ENCODE measurements at places on chromosomes 6 and 20.

DNA sequence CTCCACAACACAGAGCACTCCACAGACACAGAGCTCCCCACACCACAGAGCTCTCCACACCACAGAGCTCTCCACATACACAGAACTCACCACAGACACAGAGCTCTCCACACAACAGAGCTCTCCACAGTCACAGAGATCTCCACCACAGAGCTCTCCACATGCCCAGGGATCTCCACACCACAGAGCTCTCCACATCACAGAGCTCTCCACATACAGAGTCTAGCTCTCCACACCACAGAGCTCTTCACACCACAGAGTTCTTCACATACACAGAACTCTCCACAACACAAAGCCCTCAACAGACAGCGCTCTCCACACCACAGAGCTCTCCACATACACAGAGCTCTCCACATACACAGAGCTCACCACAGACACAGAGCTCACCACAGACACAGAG is 55.3 kb downstream of the ERMARD start:
- no peak for DNase-seq

DNA sequence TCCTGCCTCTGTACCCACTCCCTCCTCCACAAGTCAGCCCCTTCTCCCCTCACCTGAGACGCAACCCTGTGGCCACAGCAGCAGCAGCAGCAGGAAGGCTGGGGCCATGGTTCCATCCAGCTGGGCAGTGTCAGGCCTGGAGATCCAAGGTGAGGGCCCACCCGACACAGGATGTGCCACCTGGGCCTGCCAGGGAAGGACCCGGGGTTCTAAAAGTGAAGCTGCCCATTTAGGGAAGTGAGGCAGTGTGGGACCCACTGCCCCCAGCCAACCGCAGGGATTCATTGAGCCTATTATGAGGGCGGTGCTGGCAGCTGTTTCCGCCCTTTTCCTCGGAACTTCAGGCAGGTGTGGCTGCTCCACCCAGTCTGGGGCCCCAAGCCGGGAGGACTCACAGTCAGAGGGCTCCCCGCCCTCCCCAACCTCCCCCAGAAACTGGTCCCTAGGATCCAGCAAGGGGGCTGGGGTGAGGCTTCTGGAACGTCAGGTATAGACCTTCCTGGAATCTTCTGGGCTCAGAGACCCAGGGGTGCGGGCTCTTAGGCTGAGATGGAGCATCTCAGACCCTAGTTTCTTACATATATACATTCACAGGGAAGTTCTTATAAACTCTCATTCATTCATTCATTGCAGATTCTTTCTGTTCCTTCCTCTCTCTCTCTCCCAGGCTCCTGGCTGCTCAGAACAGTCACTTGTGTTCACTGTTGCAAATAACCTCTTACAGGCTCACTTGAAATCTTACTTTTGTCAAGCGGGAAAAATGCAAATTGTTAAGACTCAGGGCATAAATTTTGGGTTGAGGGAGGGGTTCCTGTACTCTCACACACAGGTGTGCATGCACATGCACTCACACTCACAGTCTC is at the start of gene TREML2:
Gene TREML2, minus strand, starts transcription at position 249 of the 863 bp plus-strand sequence. Its CDS starts 141 bp downstream, at position 108.
- DNase-seq, result no peak

- no peak for DNase-seq
Observed at GRCh38 chr6:14286634-14287428, 169.3 kb downstream of the CD83 start.

GRCh38 chr6:90230548-90231215 is 66.0 kb downstream of the BACH2 start:
- DNase-seq, result no peak

- DNase-seq, result no peak
Observed at GRCh38 chr6:137913996-137914529, 47.0 kb downstream of the TNFAIP3 start.

- DNase-seq, result no peak
Observed at GRCh38 chr6:63236398-63236817, 25.1 kb downstream of the FKBP1C start.

GRCh38 chr6:24394061-24394779 is 8.5 kb upstream of the MRS2 start:
- DNase-seq, result no peak

DNA sequence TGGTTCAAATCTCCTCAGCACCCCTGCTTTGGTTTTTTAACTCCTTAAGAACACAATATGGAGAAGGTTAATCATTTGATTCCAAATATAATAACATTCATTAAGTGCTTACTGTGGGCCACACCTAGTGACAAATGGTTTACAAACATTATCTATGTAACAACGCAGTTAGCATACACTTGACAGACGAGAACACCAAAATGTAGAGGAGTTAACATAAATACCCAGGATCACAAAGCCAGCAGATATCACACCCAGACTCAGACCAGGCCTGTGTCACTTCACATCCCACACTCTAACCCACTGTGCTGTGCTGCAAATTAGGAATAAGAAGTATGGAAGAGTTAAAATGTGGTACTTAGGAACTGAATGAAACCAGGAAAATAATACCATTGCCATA is 82.9 kb downstream of the AGPAT4 start:
- no peak for DNase-seq

GRCh38 chr6:135901774-135902524 is 50.4 kb downstream of the PDE7B start:
- peak; percentile 19 for DNase-seq

- no peak for DNase-seq
Observed at GRCh38 chr6:156781861-156782631, 4.9 kb downstream of the ARID1B start.

DNA sequence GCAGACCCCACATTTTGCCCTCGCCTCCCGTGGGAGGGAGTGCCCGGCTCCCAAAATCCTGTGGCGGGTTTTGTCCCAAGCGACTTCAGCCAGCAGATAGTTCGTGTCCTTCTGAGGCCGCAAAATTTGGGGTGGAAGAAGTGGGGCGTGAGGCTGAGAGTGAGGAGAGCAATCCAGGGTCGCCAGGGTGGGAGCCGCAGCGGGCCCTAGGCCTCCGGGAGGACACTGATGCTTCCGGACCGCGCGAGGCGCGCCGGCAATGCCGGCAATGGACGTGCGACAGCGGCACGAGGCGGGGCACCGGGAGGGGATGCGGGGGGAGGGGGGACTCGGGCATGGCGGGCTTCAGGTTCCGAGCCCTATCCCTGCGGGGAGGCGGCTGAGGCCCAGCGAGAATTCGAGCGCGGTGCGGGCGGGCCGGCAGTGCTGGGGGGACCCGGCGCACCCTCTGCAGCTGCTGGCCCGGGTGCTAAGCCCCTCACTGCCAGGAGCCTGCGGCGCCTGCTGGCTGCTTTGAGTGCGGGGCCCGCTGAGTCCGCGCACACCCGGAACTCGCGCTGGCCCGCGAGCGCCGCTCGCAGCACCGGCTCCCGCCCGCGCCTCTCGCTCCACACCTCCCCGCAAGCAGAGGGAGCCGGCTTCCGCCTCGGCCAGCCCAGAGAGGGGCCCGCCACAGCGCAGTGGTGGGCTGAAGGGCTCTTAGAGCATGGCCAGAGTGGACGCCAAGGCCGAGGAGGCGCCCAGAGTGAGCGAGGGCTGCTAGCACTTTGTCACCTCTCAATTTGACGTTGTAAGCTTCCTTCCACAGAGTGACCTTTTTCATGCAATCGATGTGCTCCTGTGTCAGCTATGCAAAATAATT is 143.8 kb downstream of the LPA start:
- peak; percentile 63 for DNase-seq

- no peak for DNase-seq
Observed at GRCh38 chr20:17498641-17499040, 32.5 kb downstream of the BFSP1 start.

DNA sequence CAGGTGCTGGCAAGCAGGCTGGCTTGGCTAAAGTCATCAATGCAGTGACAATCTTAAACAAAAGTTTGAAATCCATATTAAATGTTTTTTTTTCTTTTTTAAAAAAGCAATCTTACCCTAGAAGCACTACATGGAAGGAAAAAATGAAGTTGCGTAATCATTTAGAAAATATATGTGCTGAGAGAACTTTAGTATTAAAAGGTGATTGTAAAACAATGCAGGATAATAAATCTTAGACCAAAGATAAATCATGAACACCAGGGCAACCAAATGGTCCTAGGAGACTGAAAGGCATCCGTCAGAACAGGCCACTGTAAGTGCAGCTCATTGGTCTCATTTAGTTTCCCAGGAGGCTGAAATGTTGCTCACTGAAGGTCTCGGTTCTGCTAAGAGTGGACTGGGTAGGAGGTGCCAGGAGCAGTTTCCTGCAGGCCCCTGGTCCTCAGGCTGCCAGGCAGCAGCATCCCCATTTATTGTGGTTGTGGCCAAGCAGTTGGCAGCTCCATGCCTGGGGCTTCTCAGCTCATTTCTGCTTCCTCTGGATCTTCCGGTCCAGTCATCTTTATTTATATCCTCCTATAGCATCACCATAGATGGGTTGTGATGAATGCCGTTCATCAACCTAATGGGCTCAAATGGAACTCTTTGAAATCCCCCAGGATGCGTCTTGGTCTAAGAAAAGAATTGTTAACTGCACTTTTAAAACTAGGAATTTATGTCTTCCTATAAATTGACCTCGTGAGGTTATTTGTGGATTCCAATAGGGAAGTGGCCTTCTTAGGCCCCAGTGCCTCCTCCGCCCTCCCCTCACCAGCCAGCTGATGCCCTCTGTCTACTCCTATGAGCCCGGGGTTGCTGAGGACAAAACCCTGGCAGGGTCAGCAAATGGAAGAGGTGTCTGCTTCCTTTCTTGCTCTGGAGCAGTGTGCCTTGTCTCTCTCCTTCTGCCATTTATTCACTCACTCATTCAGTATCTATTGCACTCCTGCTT is 269.0 kb downstream of the UST start:
- no peak for DNase-seq

DNA sequence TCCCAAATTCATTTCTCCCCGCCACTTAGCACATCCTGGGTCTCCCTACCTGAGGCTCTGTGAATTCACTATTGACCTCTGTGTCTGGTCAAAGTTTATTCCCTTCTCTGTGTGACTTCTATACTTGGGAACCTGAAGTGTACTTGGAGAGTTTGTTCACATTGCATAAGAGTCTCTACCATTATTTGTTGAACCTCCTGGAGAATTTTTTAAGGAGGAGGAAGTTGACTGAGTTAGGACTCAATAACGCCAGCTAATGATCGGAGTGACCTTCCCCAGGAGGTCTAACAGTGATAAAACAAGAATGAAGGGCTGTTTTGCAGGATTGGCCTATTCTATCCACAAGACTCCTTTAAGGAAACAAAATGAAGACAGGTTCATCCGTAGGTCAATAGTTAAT is 23.6 kb downstream of the STMND1 start:
- no peak for DNase-seq

DNA sequence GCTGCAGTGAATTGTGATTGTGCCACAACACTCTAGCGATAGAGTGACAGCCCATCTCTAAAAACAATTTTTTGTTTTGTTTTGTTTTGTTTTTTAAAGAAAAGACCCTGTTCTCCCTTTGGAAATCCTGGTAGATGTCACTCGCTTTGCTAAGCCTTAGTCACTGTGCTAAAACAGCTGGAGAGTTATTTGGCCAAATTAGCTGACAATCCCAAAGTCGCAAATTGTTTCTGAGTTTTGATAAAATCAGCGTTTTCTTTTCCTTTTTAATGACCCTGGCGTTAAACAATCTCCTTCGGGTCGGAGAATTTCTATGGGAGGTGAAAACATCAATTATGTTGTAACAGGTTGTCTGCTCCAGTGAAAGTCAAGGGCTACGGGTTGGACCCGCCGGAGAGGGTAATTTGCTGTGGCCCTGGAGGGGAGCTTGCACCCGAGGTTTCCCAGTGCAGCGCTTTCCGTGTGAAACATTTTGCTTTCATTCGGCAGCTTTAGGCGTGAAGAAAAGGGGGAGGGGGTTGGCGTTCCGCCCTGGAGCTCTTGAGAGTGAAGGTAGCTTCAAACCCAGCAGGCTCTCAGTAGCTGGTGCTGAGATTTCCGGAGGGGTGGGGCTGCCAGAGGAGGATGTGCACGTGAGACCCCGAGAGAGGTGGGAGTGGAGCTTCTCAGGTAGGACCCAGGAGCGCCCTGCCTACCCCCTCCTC is 296.6 kb downstream of the PHACTR1 start:
- DNase-seq, result no peak

- DNase-seq, result no peak
Observed at GRCh38 chr20:52332649-52333250, 141.2 kb upstream of the ZFP64 start.

GRCh38 chr20:25368526-25368925 is 22.1 kb downstream of the ABHD12 start:
- DNase-seq, result no peak

GRCh38 chr6:145069966-145070365 is 665.4 kb downstream of the EPM2A start:
- DNase-seq, result no peak

DNA sequence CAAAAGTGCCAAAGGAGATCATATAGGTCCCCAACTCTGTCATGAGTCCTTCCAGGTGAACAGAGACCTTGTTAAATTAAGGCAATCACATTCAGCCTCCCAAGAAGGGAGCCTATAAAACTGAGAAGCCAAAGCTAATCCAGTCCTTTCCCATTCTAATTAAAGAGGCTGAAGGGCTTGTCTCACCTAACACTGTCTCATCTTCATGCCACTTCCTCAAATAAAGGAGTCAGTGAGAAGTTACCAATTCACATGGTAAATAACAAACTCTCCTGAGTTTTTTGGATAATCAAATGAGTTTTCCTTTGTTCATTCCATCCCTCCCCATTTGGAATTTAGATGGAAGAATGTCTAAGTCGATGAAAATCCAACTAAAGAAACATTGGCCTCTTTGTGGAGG is 242.8 kb downstream of the UST start:
- no peak for DNase-seq

DNA sequence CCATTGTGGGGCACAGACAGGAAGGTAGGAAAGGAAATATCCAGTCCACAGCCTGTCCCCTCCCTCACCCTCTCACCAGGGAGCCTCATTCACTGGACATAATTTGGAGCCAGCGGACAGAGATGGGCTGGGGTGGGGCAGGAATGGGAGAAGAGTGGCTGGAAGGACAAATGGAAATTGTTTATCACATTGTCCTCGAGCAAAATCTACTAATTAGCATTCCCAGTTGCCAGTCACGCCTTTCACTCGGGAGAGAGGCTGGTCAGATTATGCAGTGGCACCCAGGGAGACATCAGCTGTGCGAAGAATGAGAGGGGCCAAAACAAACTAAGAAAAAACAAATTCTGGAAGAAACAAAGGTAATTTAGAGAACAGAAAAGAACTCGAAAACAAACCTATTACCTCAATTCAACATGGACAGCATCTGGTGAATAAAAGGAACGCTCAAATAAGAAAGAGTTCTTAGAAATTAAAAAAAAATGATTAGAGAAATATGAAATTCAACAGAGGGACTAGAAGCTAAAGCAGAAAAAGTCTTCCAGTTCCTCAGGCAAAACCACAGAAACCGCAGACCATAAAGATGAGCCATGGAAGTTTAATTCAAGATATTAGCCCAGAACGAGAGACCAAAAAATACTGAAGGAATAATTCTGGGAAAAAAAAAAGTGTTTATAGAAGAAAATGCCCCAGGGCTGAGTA is 108.5 kb upstream of the RALGAPA2 start:
- no peak for DNase-seq

DNA sequence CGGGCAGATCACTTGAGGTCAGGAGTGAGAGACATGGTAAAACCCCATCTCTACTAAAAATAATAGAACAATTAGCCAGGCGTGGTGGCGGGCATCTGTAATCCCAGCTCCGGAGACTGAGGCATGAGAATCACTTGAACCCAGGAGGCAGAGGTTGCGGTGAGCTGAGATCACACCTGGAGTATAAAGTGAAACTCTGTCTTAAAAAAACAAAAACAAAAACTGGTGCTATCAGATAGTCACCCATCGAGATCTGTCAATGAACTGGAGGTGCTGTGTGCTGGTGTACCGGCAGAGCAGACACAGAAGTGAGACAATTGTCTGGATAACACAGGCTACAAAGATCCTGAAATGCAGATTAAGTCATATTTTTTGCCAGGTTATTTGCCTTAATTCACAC is 24.7 kb downstream of the CTCFL start:
- DNase-seq, result no peak

- no peak for DNase-seq
Observed at GRCh38 chr6:109461733-109462526, 6.4 kb upstream of the MICAL1 start.
